ENCODE measurements at places on chromosomes 16 and 17.
A peak's percentile ranks its signal among the peaks of the same experiment; 100 is the strongest.

GRCh38 chr16:13959626-13960025 is 39.7 kb downstream of the ERCC4 start:
- DNase-seq = no peak

GRCh38 chr16:20903116-20903898 is 2.7 kb downstream of the LYRM1 start:
- DNase-seq = no peak

- DNase-seq = peak; percentile 21
Measured at GRCh38 chr17:43634591-43635125, 27.1 kb downstream of the MEOX1 start.

DNA sequence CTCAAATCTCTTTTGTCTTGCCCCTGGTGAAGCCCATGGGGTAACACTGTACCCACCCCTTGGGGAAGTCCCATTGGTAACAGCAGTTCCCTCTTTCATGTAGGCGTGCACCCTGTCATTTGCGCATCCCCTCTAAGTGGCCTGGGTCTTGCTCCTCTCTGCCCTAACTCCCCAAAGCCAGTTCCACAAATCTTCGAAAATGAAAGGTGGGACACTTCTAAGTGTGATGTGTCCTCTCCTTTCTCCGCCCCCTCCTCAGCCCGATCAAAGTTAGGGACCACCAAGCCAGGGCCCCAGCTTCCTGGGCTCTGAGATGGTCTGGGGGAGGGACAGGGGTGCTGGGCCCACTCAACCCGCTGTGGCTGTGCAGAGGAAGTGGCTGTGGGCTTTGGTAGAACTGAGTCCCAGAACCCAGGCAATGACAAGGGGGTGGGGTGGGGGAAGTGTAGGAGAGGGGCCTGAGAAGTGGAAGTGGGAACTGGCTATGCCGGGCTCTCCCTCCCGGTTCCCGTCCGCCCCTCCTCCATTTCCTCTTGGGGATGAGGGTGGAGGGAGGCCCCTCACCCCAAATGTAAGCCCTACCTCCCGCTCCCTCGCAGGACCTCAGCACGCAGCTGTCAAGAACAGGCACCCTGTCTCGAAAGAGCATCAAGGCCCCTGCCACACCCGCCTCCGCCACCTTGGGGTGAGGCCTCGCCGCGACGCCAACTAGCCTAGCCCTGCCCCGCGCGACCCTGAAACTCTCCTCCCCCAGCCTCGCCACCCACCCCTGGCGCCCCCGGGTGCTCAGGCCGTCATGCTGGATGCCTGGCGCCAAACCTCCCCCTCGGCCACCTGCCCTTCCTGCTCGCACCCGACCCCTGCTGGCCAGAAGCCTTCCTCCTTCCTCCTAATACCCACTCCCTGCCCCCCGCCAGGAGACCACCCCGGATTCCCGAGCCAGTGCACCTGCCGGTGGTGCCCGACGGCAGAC is 8.7 kb downstream of the ABI3 start:
- DNase-seq = no peak

DNA sequence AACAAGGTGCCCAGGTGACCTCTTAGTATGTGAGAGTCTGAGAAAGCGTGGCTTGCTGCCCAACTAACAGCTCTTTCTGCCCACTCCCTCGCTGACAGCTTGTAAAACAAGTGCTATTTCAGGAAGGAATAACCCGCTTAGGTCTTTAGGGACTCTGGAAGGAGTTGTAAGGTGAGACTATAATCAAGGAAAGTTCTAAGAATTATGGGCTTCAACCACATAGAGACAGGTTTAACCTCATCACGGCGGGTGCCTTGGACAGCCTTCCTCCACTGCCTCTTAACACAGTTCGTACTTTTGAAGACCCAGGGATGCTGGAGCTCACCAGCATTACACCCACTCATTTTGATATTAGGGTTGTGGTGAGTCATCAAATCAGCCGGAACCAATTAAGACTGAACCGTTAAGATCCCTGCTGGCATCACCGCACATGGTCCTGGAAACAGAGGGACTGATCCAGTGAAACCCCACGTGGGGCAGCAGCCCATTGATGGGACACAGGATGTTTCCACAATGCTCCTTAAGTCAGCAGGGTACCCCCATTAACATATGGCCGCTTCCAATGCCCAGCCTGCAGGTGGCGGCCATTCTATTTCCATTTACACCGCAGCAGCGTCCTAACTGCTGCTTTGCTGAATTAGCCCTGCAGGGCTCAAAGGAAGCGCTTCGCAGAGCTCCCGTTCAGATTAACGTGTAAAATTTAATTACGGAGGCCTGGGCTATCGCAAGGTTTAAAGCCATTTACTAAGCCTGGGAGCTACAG is 176.6 kb upstream of the SDK2 start:
- peak; percentile 6 for DNase-seq

- DNase-seq = no peak
Measured at GRCh38 chr17:64063088-64063487, 42.7 kb upstream of the ICAM2 start.

GRCh38 chr16:12318661-12319427 is 342.3 kb downstream of the SNX29 start:
- DNase-seq = no peak

- DNase-seq = no peak
Measured at GRCh38 chr16:77443357-77444146, 8.7 kb upstream of the ADAMTS18 start.
